Tracheal epithelial cell (primary cell): ENCODE measurements at places on chromosomes 12 and 14. TPM values are rescaled to one million over a fixed set of nuclear protein-coding genes. Genes with fewer than 3 reads are reported as not detected.

The PLEKHA5 gene
- 22.4 and 25.6 TPM in 2 replicates for total RNA-seq

The LBHD2 gene
- not detected in 2 replicates for total RNA-seq

The DLK1 gene
- total RNA-seq: not detected in 2 replicates

The PPP1R1A gene
- total RNA-seq: 0.72 TPM in 1 of 2 replicates, not detected in the other

The SPX gene
- total RNA-seq: 4.6 and 9.4 TPM in 2 replicates

The NFATC4 gene
- total RNA-seq: 10.6 and 17.3 TPM in 2 replicates

The B4GALNT1 gene
- total RNA-seq: 0.48 TPM in 1 of 2 replicates, not detected in the other

The STAT6 gene
- total RNA-seq: 49.7 and 76.9 TPM in 2 replicates

The ETFBKMT gene
- 1.2 and 1.7 TPM in 2 replicates for total RNA-seq

The DTX1 gene
- total RNA-seq: not detected in 2 replicates

The BDKRB2 gene
- 0.64 and 2.9 TPM in 2 replicates for total RNA-seq

The ADAMTS20 gene
- not detected in 2 replicates for total RNA-seq

The TMEM179 gene
- total RNA-seq: not detected in 2 replicates

The RILPL1 gene
- 5.3 and 6.4 TPM in 2 replicates for total RNA-seq

The RFX4 gene
- total RNA-seq: not detected in 2 replicates

The TXNDC16 gene
- total RNA-seq: 1.7 and 2.3 TPM in 2 replicates

The KLHL33 gene
- not detected in 2 replicates for total RNA-seq

The KLRD1 gene
- total RNA-seq: under 0.01 and 0.24 TPM in 2 replicates

The AMN gene
- 0.96 and 4.7 TPM in 2 replicates for total RNA-seq

The G2E3 gene
- total RNA-seq: 14.9 and 17.4 TPM in 2 replicates

The TEAD4 gene
- total RNA-seq: 2.8 and 5.1 TPM in 2 replicates

The LAG3 gene
- 0.24 TPM in 1 of 2 replicates, not detected in the other for total RNA-seq

The SPTB gene
- total RNA-seq: under 0.01 TPM in 1 of 2 replicates, not detected in the other

The OR10G2 gene
- not detected in 2 replicates for total RNA-seq
